Fibroblast of lung (primary cell): ENCODE measurements at places on chromosomes 7 and 10. TPM values are rescaled to one million over a fixed set of nuclear protein-coding genes. Genes with fewer than 3 reads are reported as not detected.

DNA sequence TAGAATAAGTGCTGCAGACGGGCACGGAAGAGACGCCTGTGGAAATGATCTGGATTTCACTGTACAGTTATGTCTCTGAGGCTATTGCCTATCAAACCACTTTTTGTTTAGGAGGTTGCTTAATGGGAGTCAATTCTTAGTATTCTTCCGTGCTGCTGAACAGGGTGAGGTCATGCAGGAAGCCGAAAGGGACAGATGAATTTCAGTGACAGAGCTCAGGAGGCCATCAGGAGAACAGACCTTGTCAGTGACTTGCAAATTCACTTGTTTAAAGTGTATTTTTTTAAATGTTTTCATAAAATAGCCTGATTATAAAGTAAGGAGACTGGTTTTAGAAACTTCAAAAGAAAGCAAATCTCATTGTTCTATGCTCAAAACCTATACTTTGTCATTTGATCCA, 58.9 kb downstream of the XRCC2 start:
- no peak overlapping the region for H3K27ac ChIP-seq
- no peaks in the 10 kb centered on the region for H3K4me1 ChIP-seq
- H3K36me3 ChIP-seq, result no peaks in the 10 kb centered on the region
- H3K4me3 ChIP-seq, result no peak overlapping the region

- no peaks in the 10 kb centered on the region for H3K4me1 ChIP-seq
- peak overlapping the region; percentile 44 for H3K4me3 ChIP-seq
- DNase-seq, result peak; percentile 79
- no peak overlapping the region for H3K27ac ChIP-seq
- no peaks in the 10 kb centered on the region for H3K36me3 ChIP-seq
- no peaks in the 10 kb centered on the region for H3K27me3 ChIP-seq
Observed at GRCh38 chr7:100626530-100627237, 14.3 kb downstream of the MOSPD3 start.

GRCh38 chr7:73703757-73704639, 15.5 kb downstream of the STX1A start:
- H3K4me1 ChIP-seq, result no peaks in the 10 kb centered on the region
- no peaks in the 10 kb centered on the region for H3K27me3 ChIP-seq
- peaks cover 32% of the 10 kb centered on the region for H3K36me3 ChIP-seq

DNA sequence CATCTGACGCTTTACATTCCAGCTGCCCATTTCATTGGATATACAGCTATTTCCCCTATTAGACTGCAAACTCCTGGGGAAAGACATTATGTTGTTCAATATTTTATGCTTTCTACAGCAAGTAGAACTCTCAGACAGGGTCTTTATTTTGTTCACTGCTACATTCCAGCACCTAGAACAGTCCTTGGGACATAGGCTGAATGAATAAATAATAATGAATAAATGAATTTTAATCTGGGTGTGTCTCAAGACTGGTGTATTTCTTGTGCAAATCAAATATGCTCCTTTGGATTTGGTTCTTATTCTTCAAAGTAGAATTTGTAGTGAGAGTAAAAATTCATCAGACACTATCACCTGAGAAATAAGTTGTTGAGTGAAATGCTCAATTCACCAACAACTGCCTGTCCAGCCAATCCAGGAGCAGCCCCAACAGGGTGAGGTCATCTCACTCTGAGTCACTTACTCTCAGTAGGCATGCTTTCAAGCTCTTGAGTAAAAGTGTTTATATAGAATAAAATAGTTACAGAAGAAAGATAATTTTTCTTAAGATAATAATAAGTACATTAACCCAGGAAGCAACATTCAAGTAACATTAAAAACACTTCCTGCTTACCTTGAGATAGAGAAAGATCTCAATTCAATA, 287.5 kb upstream of the NPVF start:
- H3K36me3 ChIP-seq, result no peaks in the 10 kb centered on the region
- no peaks in the 10 kb centered on the region for H3K27me3 ChIP-seq
- H3K4me3 ChIP-seq, result no peak overlapping the region
- no peaks in the 10 kb centered on the region for H3K4me1 ChIP-seq
- no peak for DNase-seq

The CRYGN gene
- 0.26 and 0.50 TPM in 2 replicates for total RNA-seq

DNA sequence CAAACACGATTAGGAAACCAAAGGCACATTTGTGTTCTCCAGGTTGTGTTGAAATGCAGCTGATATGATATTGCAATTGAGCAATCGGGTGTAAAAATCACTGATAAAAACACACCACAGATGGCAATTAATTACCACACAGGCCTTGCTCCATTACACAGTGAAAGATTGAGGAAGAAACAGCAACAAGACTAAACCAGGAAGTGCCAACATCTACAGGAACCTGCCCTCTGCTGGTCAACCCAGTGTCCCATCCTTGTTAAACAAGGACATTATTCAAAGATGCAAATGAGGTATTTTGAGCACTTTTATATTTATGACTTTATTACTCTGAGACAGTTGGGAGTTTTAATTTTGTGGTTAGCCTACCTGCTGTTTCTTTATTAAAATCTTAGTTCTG, 765.6 kb upstream of the GHITM start:
- H3K36me3 ChIP-seq, result no peaks in the 10 kb centered on the region
- H3K4me1 ChIP-seq, result no peaks in the 10 kb centered on the region
- no peak overlapping the region for H3K4me3 ChIP-seq
- DNase-seq, result no peak

GRCh38 chr10:26725837-26726727, 28.6 kb downstream of the PDSS1 start:
- no peak overlapping the region for H3K4me3 ChIP-seq
- H3K27me3 ChIP-seq, result no peaks in the 10 kb centered on the region
- no peak overlapping the region for H3K27ac ChIP-seq
- H3K4me1 ChIP-seq, result no peaks in the 10 kb centered on the region
- H3K36me3 ChIP-seq, result no peaks in the 10 kb centered on the region
- peak; percentile 74 for DNase-seq

The LRGUK gene
- total RNA-seq, result under 0.01 and 0.17 TPM in 2 replicates

DNA sequence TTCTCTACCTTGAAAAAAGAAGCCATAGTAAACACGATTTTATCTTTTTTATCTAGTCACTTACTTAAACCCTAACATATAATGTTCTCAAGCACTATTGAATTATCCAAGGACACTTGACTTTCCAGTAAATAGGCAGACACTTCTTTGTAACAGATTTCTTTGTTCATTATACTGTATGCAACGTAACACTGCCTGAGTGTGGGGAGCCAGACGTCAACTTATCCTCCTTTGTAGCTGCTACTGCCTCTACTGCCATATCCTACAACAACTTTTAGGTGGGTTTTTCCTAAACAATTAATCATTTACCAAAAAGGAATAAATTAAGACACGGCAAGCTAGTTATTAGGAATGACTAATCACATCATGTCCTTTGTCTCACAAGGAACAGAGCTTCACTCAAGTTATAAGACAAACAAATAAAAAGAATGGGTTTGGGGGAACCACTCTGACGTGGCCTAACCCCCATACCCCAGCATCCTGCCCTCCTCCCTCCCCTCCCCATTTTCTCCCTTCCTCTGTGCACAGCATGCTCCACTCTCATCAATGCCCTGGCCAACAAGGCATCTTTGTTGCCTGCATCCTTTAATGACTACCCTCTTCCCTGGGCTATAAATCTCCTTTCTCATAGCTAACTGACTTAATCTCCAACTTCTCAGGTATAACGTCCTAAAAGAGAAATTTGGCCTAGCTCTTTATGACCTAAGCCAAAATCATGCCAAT, 43.3 kb downstream of the DOCK4 start:
- H3K27me3 ChIP-seq, result no peaks in the 10 kb centered on the region
- no peaks in the 10 kb centered on the region for H3K36me3 ChIP-seq

The R3HCC1L gene
- 14.6 and 19.5 TPM in 2 replicates for total RNA-seq

- no peaks in the 10 kb centered on the region for H3K36me3 ChIP-seq
- H3K4me3 ChIP-seq, result no peak overlapping the region
- H3K27ac ChIP-seq, result no peak overlapping the region
- no peaks in the 10 kb centered on the region for H3K27me3 ChIP-seq
- no peak for DNase-seq
Observed at GRCh38 chr7:29851487-29851886, 45.2 kb downstream of the WIPF3 start.

The GARS1 gene
- total RNA-seq, result 226 and 322 TPM in 2 replicates

- no peaks in the 10 kb centered on the region for H3K27me3 ChIP-seq
- H3K36me3 ChIP-seq, result no peaks in the 10 kb centered on the region
- H3K27ac ChIP-seq, result no peak overlapping the region
- DNase-seq, result no peak
Observed at GRCh38 chr10:9339716-9340115, 1285.2 kb downstream of the GATA3 start.

The SLC26A3 gene
- total RNA-seq, result not detected in 2 replicates

- H3K27me3 ChIP-seq, result no peaks in the 10 kb centered on the region
- H3K36me3 ChIP-seq, result no peaks in the 10 kb centered on the region
- H3K4me1 ChIP-seq, result no peaks in the 10 kb centered on the region
- peak; percentile 4 for DNase-seq
- H3K4me3 ChIP-seq, result no peak overlapping the region
Observed at GRCh38 chr7:113521468-113521867, 397.3 kb downstream of the PPP1R3A start.

- DNase-seq, result no peak
- no peaks in the 10 kb centered on the region for H3K4me1 ChIP-seq
- H3K27ac ChIP-seq, result no peak overlapping the region
- H3K36me3 ChIP-seq, result no peaks in the 10 kb centered on the region
- H3K27me3 ChIP-seq, result no peaks in the 10 kb centered on the region
- H3K4me3 ChIP-seq, result no peak overlapping the region
Observed at GRCh38 chr10:71351628-71352319, 32.7 kb downstream of the SLC29A3 start.

GRCh38 chr10:120011359-120012130, 119.0 kb downstream of the SEC23IP start:
- H3K27ac ChIP-seq, result no peak overlapping the region
- no peak overlapping the region for H3K4me3 ChIP-seq
- no peak for DNase-seq
- H3K36me3 ChIP-seq, result no peaks in the 10 kb centered on the region
- no peaks in the 10 kb centered on the region for H3K4me1 ChIP-seq
- no peaks in the 10 kb centered on the region for H3K27me3 ChIP-seq

DNA sequence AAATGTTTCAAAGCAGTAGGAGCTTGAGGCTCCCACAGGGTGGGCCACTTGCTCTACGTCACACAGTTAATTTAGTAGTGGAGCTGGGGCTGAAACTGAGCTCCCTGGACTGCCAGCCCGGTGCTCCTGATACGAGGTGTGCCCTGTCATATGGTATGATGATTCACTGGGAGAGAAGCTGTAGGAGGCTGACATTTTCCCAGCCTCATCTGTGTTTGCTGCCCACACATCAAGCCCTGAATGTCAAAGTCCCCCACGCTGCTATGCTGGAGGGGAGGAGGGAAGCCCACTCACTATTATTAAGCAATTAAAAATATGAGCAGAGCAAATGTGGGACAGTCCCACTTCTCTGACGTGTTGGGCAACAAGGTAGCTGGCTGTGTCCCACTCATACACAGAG, 81.2 kb upstream of the SORCS3 start:
- no peak overlapping the region for H3K4me3 ChIP-seq
- H3K4me1 ChIP-seq, result no peaks in the 10 kb centered on the region
- no peaks in the 10 kb centered on the region for H3K36me3 ChIP-seq
- DNase-seq, result peak; percentile 3
- H3K27me3 ChIP-seq, result no peaks in the 10 kb centered on the region

- H3K4me1 ChIP-seq, result no peaks in the 10 kb centered on the region
- no peaks in the 10 kb centered on the region for H3K27me3 ChIP-seq
- H3K36me3 ChIP-seq, result no peaks in the 10 kb centered on the region
- H3K27ac ChIP-seq, result no peak overlapping the region
Observed at GRCh38 chr10:83934062-83934461, 205.2 kb upstream of the GHITM start.

The UPK3BL1 gene
- 5.4 and 9.8 TPM in 2 replicates for total RNA-seq

The NRG3 gene
- total RNA-seq, result not detected in 2 replicates

DNA sequence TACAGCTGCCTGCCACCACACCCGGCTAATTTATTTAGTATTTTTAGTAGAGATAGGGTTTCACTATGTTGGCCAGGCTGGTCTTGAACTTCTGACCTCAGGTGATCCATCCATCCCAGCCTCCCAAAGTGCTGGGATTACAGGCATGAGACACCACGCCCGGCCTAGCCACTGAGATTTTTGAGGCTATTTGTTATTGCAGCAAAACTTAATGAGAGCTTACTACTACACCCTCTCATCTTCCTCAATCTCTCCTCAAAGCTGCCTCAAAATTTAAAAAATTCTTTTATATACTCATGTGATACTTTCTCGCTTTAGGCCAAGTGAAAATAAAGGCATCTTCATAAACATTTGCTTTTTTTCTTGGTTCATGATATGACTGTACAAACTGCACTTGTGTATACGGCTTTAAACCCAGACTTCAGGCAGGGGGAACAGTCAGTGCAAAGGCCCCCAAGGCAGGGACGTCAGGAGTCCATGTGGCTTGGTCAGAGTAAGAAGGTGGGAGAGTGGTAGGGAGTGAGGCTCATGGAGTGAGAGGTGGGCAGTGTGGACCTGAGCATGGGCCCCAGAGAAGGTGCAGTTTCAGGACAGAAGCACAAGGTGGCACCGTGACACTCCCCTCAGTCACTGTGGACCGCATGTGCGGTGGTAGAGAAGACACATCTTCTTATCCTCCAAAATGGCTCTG, 55.5 kb downstream of the SYPL1 start:
- H3K4me1 ChIP-seq, result no peaks in the 10 kb centered on the region
- peak; percentile 55 for DNase-seq
- H3K27me3 ChIP-seq, result peaks cover 8% of the 10 kb centered on the region
- H3K27ac ChIP-seq, result no peak overlapping the region

The C10orf67 gene
- total RNA-seq, result under 0.01 TPM in 2 replicates

DNA sequence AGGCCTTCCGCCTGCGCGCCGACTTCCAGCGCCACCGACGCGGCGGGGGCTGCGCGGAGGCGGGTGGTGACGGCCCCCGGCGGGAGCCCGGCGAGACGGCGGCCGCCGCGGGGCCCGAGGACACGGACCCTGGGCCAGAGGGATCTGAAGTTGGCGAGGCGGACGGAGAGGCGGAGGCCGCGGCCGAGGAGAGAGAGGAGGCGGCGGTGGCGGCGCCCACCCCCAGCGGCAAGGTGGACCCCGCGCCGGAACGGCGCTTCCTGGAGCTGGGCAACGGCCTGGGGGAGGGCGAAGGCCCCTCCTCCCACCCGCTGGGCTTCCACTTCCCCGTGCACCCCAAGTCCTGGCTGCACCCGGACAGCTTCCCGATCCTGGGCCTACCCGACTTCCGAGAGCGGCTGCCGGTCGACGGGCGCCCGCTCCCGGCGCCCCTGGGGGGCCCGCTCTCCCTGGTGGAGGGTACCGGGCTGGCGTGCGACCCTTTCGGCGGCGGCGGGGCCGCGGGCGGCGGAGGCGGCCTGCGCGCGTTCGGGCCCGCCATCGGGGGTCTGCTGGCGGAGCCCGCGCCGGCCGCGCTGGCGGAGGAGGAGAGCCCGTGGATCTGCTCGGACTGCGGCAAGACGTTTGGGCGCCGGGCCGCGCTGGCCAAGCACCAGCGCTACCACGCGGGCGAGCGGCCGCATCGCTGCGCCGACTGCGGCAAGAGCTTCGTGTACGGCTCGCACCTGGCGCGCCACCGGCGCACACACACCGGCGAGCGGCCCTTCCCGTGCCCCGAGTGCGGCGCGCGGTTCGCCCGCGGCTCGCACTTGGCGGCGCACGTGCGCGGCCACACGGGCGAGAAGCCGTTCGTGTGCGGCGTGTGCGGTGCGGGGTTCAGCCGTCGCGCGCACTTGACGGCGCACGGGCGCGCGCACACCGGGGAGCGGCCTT, 16.2 kb downstream of the ZNF316 start:
- no peaks in the 10 kb centered on the region for H3K27me3 ChIP-seq
- no peak for DNase-seq
- H3K27ac ChIP-seq, result no peak overlapping the region
- no peak overlapping the region for H3K4me3 ChIP-seq

The ANKRD61 gene
- total RNA-seq, result 0.17 and 0.26 TPM in 2 replicates

GRCh38 chr10:21524526-21525366, 736 bp downstream of the SKIDA1 start:
- no peaks in the 10 kb centered on the region for H3K27me3 ChIP-seq
